CD8-positive, alpha-beta T cell (primary cell): ENCODE measurements at places on chromosomes 1 and 21.

DNA sequence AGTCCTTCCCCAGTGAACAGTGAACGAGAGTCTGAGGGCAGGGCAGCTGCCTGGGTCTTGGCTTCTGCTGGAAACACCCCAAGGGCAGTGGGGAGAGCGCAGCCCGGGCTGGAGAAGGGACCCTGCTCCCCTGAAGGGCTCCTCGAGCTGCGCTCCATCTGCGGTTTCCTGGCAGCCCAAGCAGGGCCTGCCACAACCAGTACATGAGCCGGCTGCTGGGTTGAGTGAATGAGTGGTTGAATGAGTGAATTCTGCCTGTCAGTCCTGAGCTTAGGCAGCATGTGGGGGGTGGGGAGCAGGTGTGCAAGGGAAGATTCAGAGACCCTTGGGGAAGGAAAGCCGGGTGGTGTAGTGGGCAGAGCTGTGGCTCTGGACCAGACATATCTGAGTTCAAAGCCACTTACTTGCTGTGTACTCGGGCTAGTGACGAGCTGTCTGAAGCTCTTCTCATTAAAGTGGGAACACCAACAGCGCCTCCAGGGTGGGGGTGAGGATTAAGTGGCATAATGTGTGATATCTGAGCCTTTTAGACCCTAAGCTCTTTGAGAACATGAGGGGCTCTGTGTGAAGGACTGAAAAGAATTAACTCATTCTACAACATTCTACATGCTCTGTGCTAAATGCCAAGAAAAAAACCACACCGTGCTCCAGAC lies 3.7 kb downstream of the OPRD1 start:
- DNase-seq = no peak

DNA sequence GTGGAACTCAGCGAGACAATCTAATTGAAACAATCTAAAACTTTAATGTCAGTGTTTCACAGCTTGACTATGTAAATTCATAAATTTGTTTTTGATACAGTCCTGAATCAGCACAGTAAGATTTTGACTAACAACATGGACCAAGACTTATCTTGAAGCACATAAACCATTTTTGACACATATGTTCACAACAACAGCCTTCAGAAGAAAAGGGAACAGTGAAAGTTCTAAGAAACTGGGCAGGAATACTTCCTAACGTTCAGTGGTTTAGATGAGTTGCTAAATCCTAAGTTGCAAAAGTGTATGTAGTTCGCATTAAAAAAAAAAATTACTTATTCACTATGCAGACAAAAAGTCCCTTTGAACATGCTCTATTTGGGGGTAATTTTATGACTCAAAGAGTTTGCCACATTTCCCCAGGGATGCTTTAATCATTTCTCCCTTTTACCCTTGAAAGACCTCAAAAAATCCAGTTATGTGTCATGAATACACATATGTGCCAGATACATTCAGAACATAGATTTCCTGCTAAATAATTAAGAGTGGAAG lies 120.2 kb downstream of the MRPL39 start:
- peak; percentile 5 for DNase-seq

GRCh38 chr21:37149411-37149810 lies 76.4 kb downstream of the TTC3 start:
- DNase-seq = no peak

DNA sequence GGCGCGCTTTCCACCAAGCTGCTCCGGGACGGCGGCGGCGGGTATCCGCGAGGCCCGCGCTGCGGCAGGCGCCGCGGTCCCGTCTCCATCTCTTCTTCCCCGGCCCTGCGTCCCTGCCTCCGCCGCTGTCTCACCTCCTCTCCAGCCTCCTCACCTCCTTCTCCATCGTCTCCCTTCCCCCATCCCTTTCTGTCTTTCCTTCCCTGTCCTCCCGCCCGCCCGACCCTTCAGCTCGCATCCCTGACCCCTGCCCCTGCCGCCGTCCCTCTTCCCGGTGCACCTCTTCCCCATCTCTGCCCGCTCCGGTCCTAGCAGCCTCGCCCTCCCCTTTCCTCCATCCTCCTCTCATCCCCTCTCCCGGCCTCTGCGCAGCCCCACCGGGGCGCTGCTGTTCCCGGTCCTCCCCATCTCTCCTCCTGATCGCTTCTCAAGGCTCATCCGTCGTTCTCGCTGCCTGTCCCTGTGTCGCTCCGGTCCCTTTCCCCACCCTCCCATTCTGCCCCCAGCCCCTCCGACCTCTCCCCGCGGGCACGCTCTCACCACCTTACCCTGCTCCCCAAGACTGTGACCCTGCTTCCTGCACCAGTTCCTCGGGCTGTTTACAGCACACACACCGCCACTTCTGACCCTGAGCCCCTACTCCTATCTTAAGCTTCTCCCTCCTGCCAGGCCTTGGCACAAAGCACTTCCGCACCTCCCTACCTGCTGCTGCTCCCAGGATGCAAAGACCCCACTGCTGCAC lies 760 bp upstream of the NPHP4 start:
- DNase-seq = no peak

GRCh38 chr1:44616991-44617702 lies 57.1 kb downstream of the TMEM53 start:
- DNase-seq = no peak

- no peak for DNase-seq
Observed at GRCh38 chr1:38077523-38078147, 31.0 kb upstream of the POU3F1 start.

GRCh38 chr1:216499581-216500272 lies 76.5 kb upstream of the USH2A start:
- DNase-seq = no peak

DNA sequence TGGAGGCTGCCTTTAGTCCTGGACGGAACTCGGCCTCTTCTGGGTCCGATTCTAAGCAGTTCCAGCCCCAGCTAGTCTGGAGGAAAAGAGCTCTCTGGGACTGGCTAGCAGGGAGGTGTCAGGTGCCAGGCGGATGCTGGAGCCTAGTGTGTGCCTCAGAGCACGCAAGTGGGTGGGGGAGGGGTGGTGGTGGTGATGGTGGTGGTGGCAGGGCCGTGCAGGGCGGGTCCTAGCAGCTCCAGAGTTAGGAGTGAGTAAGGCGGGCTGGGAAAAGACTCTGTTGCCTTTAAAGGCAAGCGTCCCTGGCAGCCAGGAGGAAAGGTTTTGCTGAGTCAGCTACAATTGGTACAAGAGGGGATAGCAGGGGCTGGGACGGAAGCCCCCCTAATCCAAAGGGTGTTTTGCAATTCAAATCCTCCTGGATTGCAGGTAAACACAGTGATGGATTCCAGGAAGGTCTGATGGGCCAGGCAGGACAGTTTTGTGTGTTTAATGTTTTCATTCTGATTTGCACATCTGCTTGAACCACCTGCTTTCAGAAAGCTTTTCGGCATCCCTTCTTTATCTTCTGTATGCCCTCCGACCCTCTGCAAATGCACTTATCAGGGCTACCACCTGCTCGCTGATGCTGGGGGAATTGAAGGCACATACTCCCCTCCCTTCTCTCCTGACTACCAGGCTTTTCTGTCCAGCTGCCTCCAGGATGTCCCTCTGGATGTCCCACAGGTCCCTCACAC lies 4.1 kb upstream of the SLC2A1 start:
- no peak for DNase-seq

DNA sequence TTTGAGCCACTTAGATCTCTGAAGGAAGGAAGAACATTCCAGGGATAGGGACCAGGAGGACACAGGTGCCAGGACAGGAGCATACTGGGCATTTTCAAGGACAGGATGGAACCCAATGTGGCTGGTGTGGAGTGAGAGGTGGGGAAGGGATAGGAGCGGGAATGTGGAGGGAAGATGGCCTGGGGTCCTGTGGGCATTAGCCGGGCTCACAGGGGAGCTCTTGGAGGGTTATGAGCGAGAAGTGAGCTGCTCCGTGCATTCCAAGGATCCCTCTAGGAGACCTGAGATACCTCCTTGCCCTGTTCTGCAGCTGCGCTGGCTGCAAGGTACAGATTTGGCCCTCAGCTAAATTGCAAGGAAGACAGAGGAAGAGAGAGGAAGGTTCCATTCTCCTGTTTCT lies 87.5 kb downstream of the IER5 start:
- no peak for DNase-seq

- DNase-seq = no peak
Observed at GRCh38 chr1:178683291-178683690, 41.8 kb upstream of the RALGPS2 start.

DNA sequence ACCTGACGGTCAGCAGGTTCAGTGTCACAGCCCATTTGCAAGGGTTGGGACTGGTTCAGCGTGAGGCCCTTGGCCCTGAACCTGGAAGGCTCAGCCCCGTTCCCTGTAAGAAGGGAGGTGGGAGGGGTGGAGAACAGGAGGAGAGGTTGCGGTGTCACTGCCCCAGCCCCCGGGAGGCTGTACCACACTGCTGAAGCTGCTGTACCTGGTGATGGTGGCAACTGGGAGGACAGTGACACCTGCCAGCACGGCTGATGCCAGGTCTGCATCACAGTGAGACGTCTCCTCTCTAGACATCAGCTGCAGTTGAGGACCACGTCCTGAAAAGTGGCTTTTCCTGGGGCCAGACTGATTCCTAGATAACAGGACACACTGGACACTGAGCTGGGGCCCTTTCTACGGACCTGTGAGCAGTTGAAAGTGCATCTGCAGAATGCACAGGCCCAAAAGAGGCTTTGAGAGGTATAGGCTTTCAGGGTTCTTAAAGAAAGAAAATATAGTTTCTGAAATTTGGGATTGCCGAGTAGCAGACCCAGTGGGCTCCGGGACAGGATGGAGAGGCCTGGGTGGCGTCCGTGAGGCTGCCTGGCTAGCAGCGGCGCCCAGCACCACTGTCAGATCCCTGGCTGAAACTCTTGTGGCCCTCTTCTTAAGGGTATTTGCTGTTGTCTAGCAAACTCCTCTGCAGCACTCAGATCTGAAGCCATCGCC lies 47.7 kb downstream of the COQ8A start:
- DNase-seq = no peak

DNA sequence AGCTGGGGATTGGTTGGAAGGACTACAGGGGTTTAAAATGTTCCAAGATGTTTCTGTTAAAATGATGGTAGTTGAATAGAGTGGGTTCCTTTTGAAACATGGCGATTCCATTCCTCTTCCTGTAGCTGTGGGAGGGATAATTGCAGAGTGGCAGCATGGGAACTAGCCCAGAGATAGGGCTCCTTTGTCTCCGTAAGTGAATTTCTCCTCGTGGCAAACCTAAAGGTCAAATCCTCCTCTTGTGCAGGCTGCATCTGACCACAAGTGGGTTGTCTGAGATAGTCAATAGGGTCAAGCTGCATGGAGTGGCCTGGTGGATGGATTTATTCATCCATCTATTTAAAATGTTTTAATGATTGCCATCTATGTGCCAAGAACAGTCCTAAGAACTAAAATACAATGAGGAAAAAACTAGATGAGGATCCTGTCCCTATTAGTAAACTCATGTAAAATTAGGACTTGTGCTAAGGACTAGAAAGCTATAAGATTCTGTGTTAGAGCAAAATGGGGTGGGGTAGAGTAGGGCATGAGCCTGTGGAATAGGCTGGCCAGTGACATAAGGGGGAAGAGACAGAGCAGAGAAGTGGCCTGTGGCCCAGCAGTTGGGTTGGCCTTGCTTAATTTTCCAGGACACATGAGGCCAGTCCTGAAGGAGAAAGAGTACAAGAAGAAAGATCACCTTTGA lies 89.1 kb upstream of the IVNS1ABP start:
- no peak for DNase-seq

- DNase-seq = no peak
Observed at GRCh38 chr1:56301791-56302190, 277.6 kb downstream of the PLPP3 start.

DNA sequence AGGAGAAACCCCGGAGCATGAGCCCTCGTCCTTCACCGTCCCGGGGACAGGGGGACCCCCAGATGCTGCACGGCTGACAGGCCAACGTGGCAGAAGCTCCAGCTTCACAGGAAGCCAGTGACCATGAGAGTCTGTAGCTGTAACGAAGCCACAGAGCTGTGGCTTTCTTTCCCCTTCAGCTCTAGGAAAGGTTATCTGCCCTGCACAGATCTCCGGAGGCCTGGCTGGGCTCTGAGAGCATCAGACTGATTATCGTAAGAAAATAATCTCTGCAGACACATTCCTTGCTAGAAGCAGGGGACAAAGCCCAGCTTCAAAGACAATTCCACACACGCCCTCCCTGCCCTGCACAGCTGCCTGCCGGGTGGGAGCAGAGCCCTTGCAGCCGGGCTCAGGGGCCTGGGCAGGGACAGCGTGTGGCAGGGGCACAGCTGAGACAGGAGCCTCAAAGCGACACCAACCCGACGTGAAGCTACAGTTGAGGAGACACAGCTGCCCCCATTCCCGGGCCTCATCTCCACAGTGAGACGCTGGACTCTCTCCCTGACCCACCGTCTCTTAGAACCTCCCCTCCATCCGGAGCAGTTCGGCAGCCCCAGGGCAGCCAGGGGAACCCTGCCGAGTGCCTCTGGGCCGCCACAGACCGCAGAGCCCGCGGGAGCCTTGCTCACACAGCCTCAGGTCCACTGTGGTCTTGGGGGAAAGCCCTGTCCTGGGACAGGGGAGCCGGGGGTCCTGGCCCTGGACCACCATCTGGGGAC lies 30.6 kb downstream of the POFUT2 start:
- peak; percentile 49 for DNase-seq

DNA sequence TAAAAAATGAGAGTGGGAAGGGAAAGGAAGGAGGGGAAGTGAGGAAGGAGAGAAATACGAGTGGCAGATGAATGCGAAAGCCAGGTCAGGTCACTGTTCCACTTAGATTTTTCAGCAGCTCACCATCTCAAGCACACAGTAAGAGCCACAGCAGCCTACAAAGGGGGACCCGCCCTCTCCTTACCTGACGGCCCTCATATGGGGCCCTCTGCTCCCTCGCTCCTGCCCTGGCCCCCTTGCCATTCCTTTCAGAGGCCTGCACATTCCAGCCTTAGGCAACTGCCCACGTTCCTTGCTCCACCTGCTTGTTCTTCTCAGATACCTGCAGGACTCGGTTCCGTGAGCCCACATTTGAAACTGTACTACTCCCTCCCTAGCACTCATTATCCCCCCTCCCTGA lies 22.0 kb downstream of the VPS26C start:
- DNase-seq = no peak

GRCh38 chr1:198141668-198142351 lies 15.0 kb upstream of the NEK7 start:
- no peak for DNase-seq
